ENCODE measurements at places on chromosomes 16 and 17.

DNA sequence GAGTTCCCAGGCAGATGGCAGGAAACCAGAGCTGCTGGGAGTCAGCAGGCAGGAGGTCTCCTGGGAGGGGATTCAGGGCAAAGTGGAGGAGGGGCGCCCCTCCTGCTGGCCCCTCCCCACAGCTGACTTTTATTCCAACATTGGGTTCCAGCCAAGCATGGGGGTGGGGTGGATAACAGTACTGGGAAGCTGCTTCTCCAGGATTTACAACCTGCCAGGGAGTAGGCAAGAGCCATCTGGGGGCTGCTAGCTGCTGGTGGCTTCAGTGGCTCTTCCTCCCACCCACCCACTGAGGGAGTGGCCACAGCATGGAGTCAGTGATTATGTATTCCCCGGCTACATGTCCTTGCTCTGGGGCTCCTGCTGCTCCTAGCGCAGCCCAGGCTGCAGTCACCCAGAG is 36.8 kb downstream of the TMEM132E start:
- no peak for DNase-seq

DNA sequence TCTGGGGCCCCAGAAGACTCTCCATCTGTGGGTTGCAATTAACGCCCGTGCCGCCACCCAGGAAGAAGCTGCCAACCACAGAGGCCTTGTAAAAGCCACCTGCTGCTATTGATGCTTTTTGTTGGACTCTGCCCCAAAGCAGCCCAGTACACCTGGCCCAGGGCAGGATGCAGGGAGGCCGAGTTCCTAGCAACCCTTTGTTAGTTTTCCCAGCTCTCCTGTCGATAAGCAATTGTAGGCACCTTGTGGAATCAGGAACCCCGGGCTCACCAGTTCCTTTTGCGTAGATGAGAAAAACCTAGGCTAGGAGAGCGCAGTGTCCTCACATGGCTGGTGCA is 103.3 kb downstream of the ABCC6 start:
- no peak for DNase-seq

- DNase-seq: no peak
Measured at GRCh38 chr17:68740555-68741447, 139.6 kb upstream of the FAM20A start.

DNA sequence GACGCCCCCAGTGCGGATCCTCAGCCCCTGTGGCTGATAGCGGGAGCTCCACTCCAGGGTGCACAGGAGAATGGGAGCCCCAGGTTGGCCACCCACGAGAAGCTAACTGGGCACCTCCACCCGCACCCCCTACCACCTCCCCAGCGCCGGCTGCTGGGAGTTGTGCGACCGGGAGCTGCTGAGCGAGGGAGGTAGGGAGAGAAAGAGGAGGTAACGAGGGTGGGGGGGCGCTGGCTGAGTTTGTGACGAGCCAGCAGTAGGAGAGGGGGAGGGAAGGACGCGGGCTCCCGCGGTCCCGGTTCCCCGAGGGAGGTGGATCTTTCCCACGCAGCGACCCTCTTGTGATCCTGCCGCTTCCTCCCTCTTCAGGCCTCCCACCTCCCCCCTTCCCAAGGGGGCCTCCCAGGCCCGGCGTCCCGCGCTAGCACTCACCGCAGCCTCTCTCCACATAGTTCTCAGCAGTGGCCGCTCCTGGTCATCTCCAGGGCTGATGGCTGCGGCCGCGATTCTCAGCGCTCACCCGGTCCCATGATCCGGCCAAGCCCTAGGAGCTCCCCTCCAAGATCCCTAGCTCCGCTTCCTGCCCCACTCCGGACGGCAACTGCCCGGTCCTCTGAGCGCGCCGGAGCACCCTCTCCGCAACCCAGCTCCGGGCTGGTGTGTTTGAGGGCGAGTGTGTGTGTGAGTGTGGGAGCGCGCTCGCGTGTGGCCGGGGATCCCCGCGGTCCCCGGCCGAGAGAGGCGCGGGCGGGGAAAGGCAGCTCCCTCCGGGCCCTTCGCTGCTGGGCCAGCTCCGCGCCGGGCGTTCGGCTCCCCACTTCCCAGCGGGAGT is at the start of gene GRIN2A:
Gene GRIN2A (minus strand): TSS at position 207 of the 832 bp plus-strand sequence. CDS start 2,017 bp downstream, outside the sequence.
- no peak for DNase-seq

GRCh38 chr17:48878920-48879898 is 13.4 kb upstream of the ATP5MC1 start:
- DNase-seq: peak; percentile 45

All from NCI-H2029 (cell line).